ENCODE measurements at places on chromosomes 2 and 18.

- no peak for DNase-seq
Observed at GRCh38 chr18:8513249-8513648, 96.0 kb upstream of the RAB12 start.

GRCh38 chr2:10820978-10821695 is 8.6 kb upstream of the PDIA6 start:
- DNase-seq, result no peak

DNA sequence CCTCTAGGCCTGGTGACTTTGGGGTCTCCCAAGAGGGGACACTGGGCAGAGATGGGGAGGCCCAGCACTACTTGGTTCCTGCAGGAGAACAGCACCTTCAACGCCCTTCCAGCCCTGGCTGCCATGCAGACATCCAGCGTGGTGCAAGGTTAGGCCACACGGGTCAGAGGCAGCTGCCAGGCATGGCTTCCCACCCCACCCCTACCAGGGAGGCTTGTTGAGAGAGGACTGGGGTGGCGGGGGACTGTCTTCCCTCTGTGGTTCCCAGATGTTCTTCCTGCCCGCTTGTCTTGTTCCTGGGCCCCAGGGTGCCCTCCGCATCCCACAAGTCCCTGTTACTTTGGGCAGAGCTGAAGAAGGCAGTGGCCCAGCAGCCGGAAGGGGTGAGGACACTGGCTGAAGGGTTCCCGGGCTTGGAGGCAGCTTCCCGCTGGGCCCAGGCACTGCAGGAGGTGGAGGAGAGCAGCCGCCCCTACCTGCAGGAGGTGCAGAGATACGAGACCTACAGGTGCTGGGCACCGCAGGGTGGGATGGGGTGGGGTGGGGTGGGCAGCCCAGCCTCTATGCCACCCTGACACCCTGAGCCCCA is 4.5 kb downstream of the PROM2 start:
- DNase-seq, result no peak

- DNase-seq, result no peak
Observed at GRCh38 chr2:20989404-20989803, 54.5 kb downstream of the APOB start.

DNA sequence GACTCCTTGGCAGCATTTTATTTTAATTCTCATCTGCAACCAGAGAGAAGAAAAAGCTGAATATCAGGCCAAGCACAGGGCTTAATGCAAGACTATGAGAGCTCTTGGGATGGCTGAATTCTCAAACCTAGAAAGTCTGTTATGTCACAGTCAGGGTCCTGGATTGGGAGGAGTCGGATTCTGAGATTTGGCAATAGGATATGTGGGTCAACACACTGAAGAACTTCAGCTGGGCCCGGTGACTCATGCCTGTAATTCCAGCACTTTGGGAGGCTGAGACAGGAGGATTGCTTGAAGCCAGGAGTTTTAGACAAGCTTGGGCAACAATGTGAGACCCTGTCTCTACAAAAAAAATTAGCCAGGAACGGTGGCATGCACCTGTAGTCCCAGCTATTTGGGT is 102.4 kb downstream of the COL3A1 start:
- DNase-seq, result no peak

- no peak for DNase-seq
Observed at GRCh38 chr2:215607766-215608165, 171.9 kb upstream of the FN1 start.

- no peak for DNase-seq
Observed at GRCh38 chr2:74481961-74482800, 617 bp downstream of the CCDC142 start.

DNA sequence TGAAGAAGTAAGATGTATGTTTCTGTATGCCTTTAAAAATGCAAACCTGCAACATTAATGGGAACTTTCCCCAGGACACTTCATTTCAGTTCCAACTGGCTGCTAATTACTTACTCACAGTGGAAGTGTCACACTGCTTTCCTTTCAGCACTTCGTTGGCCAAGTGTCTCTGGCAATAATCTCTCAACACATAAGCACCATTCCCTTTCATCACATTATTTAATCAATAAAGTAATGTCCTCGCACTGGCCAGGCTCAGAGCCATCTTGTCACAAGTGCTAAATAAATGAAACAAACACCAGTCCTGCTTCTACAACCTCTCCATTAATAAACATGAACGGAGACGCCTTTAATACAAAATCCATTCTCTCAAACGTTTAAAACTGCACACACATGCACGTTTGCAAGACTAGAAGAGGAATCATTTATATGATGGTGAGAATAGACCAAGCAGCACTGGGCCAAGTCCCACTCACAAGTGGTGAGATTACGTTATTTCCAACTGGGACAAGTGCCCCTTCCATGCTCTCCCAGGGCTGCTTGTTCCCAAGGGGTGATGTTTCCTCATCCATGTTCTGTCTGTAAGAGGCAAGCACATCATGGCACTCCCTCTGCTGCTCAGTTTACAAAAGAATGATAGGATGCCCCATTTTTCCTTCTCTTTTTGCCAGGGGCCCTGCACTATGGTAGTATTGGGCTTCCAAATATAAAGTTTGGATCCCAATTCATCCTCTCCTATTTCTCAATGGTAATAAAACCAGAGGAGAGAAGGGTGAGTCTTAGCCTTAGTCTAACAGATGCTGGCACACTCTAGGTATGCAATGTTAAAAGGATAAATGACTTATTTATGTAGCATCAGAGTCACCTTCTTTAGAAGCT is 56.8 kb upstream of the ETAA1 start:
- no peak for DNase-seq

- DNase-seq, result no peak
Observed at GRCh38 chr2:128557831-128558241, 239.2 kb upstream of the HS6ST1 start.

DNA sequence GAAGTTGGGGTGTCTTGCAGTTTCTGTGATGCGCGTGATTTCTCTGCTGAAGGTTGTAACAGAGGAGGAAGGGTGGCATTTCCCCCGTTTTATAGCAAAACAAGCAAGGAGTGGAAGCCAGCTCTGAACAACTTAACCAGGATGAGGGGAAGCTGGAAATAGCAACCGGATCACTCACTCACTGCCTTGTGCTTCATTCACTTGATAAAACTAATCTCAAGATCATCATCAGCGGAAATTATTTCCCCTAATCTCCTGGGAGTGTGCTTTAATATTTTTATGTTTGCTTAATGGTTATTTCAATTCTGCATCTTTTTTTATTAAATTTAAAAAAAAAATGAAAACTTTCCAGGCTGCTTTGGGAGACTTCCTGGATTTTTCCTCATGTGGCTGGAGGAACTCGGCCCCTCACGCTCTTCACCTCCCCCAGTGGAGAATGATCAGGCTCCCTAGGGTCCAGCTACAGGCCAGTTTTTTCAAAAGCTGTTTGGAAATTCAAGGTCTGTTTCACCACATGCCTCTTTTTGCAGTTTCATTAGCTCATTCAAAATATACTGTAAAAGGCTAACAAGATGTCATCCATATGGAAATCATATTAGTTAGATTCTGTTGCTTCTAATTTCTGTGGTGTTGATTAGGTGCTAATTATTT is 31.7 kb downstream of the CABLES1 start:
- DNase-seq, result no peak

DNA sequence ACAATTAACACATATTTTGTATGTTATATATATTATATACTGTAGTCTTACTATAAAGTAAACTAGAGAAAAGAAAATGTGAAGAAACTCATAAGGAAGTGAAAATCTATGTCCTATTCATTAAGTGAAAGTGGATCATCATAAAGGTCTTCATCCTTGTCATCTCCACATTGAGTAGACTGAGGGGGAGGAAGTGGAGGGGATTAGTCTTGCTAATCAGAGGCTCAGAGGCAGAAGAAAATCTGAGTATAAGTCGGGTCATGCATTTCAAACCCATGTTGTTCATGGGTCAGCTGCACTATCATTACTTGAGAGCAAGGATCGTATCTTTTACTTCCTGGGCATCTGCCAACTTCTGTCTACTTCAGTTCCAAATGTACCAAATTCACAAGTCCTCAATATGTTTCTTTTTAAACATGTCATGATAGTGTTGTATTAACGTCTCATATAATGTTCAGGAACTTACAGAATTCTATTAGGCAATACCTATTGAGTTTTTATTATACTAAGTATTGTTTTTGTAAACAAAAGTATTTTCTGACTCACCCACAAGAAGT is 208.9 kb upstream of the BOD1L2 start:
- no peak for DNase-seq

DNA sequence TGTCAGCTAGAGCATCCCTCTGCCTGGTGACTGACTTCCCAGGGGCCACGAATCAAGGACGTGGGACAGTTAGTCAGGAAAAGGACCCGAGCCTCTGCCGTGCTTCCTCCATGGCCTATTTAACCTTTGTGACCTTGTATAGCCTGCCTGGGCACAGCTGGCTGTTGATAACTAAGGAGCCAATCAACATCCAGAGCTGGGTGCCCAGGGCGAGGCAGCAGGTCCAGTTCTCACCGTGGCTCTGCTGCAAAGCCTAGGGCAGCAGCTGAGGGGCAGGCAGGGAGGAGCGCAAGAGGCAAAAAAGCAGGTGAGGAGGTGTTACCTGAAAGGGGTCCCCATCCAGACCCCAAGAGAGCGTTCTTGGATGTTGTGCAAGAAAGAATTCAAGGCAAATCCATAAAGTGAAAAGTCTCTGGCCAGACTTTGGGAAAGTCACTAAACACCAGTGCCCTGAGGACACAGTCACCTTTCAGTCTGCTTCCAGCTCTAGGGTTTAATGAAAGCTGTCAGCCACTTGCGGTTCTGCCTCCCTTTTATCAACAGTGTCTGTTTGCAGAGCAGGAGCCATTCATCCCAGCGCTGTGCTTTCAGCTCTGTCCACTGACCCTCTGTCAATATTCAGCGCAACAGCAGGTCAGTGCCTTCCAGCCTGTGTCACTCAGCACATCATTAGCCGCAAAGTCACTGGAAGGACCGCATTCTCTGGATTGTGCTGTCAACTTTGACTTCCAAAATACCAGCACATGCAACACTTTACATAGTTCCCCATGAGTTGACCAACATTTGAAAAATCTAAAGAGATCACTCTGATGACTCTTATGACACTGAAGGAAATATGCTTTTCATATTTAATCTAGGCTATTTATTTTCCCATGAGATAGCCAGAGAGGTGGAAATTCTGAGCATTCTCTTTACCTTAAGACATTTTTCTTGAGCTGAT is 38.6 kb upstream of the ASAP2 start:
- DNase-seq, result no peak

- no peak for DNase-seq
Observed at GRCh38 chr2:241933179-241933911, 63.8 kb downstream of the RTP5 start.

GRCh38 chr2:216283038-216283900 is 89.0 kb downstream of the MARCHF4 start:
- DNase-seq, result no peak

GRCh38 chr2:159759577-159759976 is 38.4 kb downstream of the CD302 start:
- DNase-seq, result no peak

DNA sequence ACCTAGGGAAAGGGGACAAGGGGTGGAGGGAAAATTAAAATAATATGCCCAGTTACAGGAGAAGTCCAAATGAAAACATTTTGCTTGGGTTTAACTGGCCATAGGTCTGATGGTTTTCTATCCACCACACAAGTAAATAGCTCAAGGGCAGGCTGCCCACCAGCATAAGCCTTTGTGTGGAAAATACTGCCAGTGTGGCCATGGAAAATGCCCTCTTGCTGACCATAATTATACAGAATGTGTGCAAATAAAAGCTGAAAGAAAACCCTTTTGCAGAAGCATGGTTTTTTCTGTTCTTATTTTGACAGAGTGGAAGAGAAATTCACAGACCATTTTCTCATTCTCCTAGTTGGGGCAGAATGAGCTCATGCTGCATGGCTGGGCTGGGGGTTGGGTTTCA is 111.3 kb upstream of the SIX2 start:
- no peak for DNase-seq

- no peak for DNase-seq
Observed at GRCh38 chr2:200442471-200442870, 67.4 kb downstream of the KCTD18 start.

- no peak for DNase-seq
Observed at GRCh38 chr2:147082850-147083522, 761.8 kb upstream of the ACVR2A start.

- no peak for DNase-seq
Observed at GRCh38 chr2:189347540-189347939, 93.7 kb upstream of the WDR75 start.

GRCh38 chr2:120674246-120675170 is 61.2 kb upstream of the GLI2 start:
- DNase-seq, result no peak

- no peak for DNase-seq
Observed at GRCh38 chr18:58080451-58080850, 36.4 kb downstream of the NEDD4L start.

GRCh38 chr2:179050755-179051154 is 818 bp upstream of the CCDC141 start:
- DNase-seq, result no peak

- no peak for DNase-seq
Observed at GRCh38 chr18:8661754-8662559, 43.4 kb upstream of the MTCL1 start.

DNA sequence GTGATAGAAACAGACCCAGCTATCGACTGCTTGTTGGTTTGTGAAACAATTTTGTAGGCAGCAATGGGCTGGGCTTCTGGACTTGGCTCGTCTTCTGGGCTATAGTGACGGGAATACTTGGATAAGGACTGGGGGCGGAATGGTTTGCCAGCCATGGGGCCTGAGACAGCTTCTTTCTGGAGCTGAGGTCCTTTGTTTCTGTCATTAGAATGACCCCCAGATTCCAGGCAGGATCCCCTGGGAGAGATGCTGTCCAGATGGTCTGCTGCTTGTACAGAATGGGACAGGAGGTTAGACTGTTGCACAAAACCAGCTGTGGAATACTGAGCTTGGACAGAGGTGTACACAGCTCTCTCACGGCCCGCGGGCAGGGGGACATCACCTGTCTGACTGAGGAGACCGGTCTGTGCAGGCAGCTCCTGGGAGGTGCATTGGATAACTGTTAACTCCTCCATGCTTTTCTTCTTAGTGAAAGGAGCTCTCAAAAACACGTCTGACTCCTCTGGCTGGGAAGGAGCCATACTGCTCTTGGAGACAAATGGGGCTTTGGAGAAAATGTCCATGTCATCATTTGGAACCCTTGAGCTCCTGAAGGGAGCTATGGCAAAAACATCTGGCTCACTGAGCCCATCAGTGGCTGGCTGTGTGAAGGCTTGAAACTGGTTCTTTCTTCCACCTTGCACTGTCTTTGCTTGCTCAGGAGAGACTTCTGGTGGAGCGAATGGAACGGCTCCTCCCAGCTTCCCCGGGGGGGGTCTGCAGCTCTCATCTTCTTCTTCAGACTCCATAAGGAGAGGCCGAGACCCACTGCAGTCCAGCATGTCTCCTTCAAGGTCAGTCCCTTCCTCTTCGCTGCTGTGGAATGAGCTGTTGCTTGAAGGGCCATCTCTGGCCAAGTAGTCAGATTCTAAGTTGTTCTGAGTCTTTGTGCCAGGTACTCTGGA is 28.6 kb upstream of the NFU1 start:
- DNase-seq, result no peak

All from activated B cell treated with CpG ODN at 0.5 μM for 24 hours (primary cell).